PC-3 (cell line): ENCODE measurements at places on chromosomes 1 and 21.

DNA sequence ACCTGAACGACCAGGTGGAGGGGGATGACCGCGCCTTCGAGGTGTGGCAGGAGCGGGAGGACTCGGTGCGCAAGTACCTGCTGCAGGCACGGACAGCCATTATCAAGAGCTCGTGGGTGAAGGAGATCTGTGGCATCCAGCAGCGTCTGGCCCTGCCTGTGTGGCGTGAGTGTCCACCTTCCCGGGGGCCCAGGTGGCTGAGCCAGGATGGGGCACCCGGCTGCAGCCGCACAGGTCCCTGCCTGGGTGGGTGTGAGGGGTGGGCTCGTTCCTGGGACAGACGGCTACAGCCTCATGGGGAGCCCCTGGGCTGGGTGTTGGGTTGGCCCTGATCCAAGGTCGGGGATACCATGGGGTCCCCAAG lies 65.2 kb downstream of the TRIM11 start:
- DNase-seq, result no peak

DNA sequence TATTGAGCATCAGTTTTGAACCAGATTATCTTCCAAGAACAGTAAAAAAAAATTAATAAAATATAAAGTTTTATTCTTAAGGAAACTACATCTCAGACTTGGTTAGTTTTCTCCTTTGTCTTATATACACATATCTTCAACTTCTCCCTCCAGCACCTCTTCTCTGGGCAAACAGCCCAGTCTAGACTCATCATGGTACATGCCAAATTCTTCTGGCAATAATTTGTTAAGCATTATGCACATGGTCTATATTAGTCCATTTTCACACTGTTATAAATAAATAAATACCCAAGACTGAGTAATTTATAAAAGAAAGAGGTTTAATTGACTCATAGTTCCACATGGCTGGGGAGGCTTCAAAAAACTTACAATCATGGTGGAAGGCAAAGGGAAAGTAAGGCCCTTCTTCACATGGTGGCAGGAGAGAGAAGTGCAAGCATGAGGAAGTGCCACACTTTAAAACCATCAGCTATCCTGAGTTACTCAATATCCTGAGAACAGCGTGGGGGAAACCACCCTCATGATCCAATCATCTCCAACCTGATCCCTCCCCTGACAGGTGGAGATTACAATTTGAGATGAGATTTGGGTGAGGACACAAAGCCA lies 108.7 kb upstream of the RNPC3 start:
- DNase-seq, result no peak

GRCh38 chr1:87980494-87980893 lies 651.8 kb downstream of the LMO4 start:
- no peak for DNase-seq

DNA sequence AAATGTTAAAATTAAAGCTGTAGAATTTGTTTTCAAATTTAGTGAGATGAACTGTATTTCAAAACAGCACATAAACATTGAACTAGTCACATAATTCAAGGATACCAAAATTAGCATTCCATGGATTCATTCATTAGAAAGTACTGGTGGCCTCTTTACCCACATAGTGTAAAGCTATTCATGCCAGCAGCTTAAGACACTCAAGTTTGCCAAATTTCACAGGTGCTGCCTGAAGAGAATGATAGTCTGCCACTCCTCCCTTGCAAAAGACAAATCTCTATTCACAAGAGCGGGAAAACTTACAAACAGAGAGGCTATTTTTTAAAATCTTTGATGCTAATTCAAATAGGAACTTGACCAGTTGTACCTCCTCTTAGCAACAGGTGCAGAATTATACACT lies 337.0 kb downstream of the BRINP3 start:
- DNase-seq, result no peak

GRCh38 chr1:46425726-46426125 lies 31.6 kb downstream of the FAAH start:
- no peak for DNase-seq

DNA sequence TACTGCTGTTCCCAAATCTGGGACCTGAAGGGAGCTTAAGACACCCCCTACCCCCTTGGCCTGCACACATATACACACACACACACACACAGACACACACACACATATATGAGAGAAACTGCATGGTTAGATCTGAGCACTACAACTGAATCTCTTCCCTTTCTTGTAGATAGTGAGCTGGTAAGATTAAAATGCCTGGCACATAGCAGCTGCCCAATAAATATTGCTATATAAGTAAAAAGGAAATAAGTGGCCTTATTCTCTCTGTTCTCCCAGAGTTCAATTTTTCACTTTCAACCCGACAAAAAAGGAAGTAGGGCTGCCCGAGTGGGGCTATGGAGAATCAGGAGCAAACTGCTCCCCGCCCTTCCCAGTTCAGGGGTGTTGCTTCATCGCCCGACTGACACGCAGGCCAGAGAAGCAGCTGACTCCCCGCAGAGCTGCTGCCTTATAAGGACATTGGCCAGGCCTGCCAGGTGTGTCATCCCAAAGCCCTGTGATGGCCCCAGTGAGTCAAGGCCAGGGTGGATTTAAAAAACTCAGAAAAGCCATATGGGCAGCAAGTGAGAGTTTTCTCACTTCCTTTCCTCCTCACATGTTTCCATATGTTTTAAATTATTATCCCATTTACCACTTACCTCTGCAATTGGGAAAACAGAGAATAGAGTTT lies 106.5 kb upstream of the SLC44A3 start:
- DNase-seq, result peak; percentile 83

DNA sequence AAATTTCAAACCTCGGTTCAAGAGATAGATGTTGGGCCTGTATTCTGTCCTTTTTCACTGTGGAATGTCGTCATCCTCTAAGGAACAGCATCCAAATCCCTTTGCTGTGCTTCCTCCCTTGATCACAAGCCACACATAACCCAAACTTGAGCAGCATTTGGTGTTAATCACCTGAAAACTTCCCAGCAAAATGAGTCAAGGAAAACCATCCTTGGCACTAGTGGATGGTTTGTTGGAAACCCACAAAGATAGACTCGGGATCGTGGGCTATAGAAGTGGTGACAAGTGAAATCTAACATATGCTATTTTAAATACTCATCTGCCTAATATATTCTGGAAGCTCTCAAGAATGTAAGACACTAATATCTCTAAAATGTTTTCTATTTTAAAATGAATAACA lies 459.1 kb downstream of the SETD4 start:
- DNase-seq, result no peak

- DNase-seq, result no peak
These were observed 121.7 kb upstream of the RUNX1 start for GRCh38 chr21:35170818-35171217.

DNA sequence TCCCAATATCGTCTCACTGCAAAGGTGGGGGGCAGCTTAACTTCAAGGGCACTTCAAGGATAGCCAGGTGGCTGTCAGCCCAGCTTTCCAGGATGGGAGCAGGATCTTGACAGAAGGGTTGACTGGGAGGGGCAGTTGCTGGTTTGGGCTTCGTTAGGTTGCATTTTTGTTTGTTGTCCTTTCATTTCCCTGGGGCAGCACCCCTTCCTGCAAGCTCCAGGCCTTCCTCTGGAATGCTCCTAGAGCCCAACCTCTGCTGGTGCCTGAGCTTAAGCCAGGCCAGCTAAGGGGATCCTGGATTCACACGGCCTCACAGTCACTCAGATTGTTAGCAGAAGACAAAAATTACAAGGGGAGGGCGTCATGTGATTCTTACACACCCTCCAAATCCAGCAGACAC lies 4.1 kb upstream of the OLIG2 start:
- no peak for DNase-seq
